Fibroblast of skin of left biceps (primary cell): ENCODE measurements at places on chromosomes 11 and 22.

DNA sequence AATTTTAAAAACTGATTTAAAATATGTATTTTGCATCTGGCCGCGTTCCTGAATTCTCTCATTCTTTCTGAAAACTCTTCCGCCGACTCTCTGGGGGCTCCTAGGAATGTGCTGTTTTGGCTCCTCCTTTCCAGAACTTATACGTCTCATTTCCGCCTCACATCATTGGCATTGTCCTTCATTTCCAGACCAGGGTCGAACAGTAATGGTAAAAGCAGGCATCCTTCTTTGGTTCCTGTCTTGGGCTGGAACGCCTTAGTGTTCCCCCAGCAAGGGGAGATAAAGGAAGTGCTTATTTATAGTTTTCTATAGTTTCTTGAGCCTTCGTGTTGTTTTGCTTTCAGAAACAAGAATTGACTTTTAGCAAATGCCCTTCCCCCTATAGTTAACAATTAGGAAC is 10.9 kb upstream of the TNNT3 start:
- DNase-seq = peak; percentile 41

DNA sequence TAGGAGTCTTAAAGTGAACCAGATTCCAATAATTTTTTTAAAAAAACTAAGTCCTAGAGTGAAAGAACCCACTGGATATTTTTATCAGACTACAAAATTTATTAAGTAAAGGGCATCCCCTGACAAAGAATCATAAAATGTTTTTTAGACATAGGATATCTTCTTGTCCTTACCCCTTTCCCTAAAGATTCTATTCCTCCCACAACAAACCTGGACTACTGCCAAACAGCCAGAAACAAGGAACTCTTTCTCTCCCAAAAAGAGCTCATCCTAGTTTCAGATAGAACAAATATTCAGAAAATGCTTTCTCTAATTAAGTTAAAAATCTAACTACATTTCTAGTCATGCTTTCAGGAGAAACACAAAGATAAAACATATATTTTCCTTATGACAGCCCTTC is 327.1 kb downstream of the FAM181B start:
- DNase-seq = no peak

GRCh38 chr11:19474211-19474610 is 233.5 kb upstream of the E2F8 start:
- DNase-seq = no peak

- DNase-seq = no peak
Measured at GRCh38 chr11:104073950-104074705, 37.7 kb downstream of the DDI1 start.

DNA sequence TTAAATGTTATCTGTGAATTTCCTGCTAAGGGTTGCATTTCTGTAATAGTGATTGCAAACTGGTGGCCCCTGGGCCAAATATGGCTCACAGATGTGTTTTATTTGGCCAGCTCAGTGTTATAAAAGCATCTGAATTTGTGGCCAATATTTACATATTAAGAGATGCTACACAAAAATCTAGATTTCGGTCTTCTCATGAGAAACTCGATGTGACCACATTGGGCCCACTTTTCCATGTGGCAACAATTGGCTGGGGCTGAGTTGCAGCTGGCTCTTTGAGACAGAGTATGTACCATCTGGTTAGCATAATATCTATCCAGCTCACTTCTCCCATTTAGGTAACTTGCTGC is 244.5 kb upstream of the POU2AF2 start:
- no peak for DNase-seq

- no peak for DNase-seq
Measured at GRCh38 chr22:30027169-30027568, 53.1 kb upstream of the HORMAD2 start.

DNA sequence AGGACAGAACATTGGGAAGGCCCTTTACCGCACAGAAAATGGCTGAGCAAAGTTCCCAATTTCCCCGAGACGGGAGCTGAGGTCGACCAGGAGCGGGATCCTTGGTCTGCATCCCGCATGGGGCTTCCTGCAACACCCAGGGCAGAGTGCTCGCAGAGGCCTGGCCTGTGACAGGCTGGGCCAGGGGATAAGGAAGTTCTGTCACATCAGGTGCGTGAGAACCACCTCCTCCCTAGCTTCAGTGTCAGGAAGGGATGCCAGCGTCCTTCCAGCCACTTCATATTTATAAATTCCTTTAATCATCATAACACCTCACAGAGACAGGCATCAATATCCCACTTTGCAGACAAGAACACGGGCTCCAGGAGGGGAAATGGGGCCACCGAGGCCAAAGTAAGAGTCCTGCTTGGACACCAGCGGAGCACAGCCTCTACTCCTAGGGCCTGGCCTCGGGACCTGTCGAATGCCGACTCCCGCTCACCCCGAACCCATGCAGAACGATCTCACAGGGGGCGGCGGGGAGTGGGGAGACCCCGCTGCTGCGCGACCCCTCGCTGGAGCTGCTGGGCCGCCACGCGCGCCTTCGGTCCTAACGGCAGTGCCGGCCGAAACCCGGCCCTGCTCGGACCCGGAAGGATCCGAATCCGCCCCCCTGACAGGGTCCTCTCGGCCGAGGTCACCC is 532 bp downstream of the BET1L start:
- DNase-seq = no peak

DNA sequence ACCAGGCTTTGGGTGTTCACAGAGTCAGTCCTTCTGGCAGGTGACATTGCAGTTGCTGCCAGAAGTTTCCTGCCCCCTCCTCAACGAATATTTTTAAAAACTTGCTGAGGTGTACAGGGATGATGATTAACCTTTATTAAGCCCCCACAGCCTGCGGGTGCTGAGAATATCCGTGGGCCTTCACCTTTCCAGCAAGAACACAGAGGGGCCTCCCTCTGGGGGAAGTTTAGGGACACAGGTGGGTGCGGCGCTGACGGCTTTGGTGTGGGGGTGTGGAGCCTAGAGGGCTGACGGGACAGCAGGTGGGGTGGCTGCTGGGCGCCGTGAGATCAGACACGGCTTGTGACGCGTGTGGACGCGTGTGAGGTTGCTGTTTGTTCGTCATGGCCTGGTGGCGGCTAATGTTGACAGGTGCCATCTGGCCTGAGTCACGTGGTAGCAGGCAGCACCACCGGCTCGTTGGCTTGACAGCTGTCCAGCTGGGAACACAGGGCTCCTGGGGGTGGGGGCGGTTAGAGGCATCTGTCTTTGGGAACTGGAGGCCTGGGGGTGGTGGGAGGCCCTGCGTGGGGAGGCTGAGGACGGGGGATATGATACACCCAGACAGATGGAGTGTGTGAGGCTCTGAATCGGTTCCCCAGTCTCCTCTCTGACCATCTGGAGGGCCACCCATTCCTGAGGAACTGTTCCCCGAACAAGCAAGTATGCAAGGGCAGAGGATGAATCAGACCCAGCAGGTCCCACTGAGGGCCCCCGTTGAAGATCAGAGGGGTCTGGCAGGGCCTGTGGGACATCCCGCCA is 12.5 kb upstream of the LRRC10B start:
- DNase-seq = no peak

DNA sequence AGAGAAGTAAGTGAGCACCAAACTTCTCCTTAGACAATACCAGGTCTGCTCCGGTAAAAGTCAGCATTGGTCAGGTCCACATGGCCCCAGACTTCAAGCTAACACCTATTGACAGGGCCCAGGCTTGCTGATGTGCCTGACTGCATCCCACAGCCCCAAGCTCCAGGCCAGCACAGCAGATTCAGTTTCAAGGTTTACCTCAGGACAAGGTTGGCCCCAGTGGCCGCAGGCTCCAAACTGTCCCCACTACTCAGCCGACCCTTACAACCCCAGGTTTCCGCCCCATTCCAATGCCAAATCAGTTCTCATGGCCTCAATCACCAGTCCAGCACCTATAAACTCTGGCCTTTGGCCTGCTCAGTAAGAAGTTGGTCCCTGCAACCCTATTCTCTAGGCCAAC is 39.4 kb downstream of the OR4C6 start:
- no peak for DNase-seq

DNA sequence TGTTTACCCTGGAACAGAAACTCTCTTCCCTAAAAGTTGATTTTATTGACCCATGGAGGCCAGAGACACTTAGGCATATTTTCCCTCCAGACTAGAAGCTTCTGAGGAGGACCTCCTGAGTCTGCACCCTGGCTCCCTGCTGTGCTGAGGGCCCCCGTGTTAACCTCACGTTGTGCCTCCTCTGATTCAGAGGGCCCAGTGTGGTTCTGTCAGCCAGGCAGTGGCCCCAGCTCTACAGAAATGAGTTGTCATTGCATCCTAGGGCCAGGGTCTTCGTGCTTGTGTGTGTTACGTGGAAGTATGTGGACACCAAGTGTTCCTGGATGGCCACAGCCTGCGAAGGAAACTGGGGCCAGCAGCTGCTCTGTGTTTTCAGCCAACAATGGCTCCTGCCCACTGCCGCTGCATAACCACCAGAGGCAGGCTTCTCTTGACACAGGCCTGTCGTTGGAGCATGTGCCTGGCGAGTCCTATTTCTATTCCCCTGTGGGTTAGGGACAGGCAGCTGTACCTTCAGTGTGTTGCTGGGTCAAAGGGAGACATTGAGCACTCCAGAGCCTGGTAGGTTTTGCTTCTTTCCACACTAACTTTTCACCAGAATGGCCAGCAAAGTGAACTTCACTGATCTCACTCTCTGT is 44.5 kb downstream of the MED15 start:
- no peak for DNase-seq

- no peak for DNase-seq
Measured at GRCh38 chr11:65858681-65859087, 704 bp upstream of the CFL1 start.

DNA sequence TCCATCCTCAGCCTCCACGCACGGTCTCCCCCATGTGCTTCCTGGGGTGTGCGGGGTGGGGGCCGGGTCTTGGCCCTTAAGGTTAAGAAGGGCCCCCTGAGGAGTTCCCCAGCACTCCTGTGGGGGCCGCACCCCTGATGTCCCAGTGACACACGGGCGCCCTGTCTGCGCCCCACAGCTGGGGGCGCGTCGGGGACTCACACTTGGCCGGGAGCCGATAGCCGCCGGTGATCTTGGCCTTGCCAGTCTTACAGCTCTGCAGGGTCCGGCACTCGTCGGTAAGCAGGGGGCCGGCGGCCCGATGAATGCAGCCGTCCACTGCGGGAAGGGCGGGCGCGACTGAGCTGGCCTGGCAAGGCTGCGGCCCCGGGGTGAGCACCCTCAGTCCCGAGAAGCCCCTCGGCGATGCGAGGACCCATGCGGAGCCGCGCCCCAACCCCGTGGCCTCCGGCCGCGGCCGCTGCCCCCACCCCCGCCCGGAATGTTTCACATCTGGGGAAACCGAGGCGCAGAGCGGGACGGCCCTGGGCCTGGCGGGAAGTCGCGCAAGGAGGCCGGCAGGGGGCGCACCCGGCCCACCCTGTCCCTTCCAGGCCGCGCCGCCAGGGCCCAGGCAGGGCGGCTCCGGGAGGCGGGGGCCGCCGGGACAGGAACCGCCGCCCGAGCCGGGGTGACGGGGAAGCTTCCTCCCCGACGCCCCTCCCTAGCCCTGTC is 13.9 kb downstream of the OTUB1 start:
- no peak for DNase-seq

- no peak for DNase-seq
Measured at GRCh38 chr22:30432520-30432919, 7.0 kb downstream of the MTFP1 start.

DNA sequence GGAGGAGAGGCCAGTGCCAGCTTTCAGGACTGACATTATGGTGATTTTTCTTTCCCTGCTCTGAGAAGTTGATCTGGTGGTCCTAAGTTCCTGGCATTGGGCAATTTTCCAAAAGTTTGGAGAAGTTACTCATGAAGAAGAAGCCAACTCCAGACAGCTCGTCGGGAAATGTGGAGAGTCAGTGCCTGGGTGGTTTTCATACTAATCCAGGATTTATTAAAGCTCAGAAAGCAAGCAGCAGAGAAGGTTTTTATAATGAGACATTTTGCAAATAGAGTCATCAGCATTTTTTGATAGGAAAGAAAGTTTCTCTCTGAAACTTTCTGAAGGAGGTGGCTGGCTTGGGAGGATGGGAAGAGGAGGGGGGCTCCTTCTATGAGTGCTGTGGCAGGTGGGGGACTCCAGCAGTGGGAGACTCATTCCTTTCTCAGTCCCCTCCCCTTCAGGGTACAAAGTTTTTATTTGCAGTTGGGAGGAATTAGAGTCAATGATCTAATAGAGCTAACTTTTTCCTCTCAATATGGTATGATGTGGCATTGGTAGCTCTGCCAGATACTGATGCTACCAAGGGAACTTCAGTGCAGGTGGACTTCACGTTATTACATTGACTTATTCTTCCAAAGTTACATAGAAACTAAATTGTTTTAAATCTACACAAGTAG is 55.4 kb downstream of the LIF start:
- no peak for DNase-seq

- DNase-seq = no peak
Measured at GRCh38 chr22:50698546-50698945, 25.9 kb downstream of the SHANK3 start.

GRCh38 chr11:10955616-10956015 is 97.8 kb upstream of the ZBED5 start:
- DNase-seq = no peak

- DNase-seq = no peak
Measured at GRCh38 chr11:67056267-67057204, at the start of gene RHOD. TSS of gene RHOD (plus strand) at chr11:67056847. CDS start at chr11:67056903, 56 bp downstream.

- DNase-seq = peak; percentile 99
Measured at GRCh38 chr11:120432056-120433018, 79.2 kb upstream of the GRIK4 start.

DNA sequence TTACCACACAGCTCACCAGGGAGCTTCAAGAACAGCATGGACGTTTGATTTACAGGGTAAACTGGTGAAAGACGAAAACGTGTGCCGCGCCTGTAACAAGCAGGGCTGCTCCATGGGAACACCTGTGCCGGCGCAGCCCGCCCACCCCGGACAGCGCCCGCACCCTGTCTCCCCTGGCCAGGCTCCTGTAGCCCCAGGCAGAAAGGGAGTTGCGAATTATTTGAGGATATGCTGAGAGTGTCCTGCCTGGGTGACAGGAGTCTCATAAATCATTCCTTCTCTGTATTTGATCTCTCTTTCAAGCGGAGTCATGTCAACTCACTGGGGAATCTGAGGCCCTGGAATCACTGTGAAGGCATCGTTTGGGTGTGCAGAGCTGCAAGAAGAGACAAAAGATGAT is 804.3 kb downstream of the OPCML start:
- DNase-seq = no peak

DNA sequence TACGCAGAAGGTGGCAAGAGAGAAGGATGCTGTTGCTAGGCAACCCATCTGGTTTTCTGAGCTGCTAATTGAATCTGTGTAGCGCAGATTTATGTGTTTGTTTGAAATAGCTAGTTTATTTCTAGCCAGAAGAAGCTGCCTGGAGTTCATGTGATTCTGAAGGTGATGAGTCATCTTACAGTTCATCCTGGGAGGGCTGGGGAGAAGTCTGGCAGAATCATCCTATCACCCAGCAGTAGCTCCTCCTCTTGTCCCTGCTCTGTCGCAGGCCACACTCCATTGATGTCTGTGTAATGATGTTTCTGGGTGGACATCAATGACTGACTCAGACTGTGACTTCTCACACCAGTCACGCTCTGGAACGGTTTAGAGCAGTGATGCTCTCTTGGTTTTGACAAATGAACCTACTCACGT is 4.8 kb upstream of the FBXO7 start:
- DNase-seq = peak; percentile 29

DNA sequence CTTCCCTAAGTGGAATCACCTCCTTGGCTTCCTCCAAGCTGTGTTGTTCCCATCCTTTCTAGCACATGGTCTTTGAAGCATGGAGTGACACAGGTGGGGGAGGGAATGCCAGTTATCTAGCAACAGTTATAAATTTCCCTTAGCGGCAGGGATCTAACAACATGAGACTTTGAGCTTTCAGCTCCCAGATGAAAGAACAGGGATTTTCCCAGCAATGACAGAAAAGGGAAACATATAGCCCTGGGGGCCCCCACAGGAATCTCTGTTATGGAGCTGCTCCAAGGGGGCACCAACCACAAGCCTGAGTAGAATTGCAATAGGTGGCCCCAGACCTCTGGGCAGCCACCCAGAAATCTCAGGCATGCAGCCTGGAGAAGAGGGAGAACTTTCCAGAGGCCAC is 163.0 kb downstream of the GRIK4 start:
- peak; percentile 49 for DNase-seq
